Stomach (tissue), 19 donors: ENCODE measurements at places on chromosomes 7 and 10. TPM values are rescaled to one million over a fixed set of nuclear protein-coding genes. Genes with fewer than 3 reads are reported as not detected.

The CDHR3 gene
- polyA plus RNA-seq, result 2.3 TPM

The PPP1R9A gene
- polyA plus RNA-seq, result 1.8 TPM

The LRRC17 gene
- 11.3 TPM for polyA plus RNA-seq

- no peak for DNase-seq
Observed at GRCh38 chr10:98295401-98295811, 27.4 kb upstream of the LOXL4 start.

GRCh38 chr10:77763453-77764430 lies 126.1 kb upstream of the KCNMA1 start:
- no peak for DNase-seq
